Lower leg skin (tissue), 4 donors: ENCODE measurements at places on chromosomes 6 and 20.

- DNase-seq, result no peak
Observed at GRCh38 chr6:139699335-139699734, 324.9 kb upstream of the CITED2 start.

DNA sequence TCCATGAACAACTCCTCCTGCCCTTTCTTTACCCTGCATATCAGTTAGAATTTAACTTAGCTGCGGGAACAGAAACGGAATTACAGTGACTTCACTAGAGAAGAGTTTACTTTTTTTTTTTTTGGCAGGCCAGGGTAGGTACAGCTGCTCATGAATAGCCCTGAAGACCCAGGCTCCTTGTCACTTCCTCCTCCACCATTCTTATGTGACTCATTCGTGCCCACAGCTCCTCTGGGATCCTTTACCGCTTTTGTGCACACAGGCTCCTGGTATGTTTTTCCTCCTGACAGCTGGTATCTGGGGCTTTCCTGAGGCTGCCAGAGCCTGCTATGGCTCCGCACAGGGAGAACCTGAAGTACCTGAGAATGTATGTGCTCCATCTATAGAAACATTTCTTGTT is 3.9 kb upstream of the KCNS1 start:
- no peak for DNase-seq

DNA sequence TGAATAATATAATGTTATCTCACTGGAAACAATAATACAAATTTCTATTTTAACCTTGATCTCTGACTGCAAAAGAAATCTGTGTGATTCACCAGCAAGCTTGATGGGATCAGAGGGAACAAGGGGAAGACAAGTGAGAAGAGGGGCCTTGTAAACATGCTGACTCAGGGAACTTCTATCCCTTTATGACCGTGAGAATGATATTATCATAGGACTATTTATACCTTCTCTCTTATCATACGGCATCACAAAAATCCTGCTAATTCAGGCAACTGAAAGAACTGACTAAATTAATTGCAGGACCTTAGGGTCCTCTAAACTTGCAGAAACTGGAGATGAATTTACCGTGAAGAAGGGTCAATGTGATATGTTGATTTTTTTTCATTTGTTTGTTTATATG is 173.3 kb downstream of the PTPRK start:
- DNase-seq, result no peak

- no peak for DNase-seq
Observed at GRCh38 chr20:3074812-3075211, 3.4 kb downstream of the OXT start.

DNA sequence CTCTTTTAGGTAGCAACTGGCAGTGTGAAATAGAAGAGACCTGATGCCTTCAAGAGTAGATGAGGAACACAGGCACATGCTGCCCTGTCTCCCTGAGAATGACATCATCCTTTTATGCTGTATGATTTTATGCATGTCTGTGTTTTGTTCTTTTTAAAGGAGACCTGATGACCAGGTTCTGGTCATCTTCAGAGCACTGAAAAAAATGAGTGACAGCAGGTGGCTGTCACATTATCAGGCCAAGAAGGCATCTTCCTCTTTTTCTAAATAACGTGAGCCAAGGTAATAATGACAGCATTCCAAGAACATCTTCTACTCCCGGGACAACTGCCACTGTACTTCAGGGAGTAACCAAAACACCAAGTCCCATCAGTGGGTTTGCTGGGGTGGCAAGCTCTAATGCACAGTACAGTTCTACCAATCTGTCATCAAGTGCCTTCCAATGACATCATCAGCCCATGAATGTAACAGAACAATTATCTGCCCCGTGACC is 28.9 kb downstream of the CNKSR3 start:
- no peak for DNase-seq

DNA sequence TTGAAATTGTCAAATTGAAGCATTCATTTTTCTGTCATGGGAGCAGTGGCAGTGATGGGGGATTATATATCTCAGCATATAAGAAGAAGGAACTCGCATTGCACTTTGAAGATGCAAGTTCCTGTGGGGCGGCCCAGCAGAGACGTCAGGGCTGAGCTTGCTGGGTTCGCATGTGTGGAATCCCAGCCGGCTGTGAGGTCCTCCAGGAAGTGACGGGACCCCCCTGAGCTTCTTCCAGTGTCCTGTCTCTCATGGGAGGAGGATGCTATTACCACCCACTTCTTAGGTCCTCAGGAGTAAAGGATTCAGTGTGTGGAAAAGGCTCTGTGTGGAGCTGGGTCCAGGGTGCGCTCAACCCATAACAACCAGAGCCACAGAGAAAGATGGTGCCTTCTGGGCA is 201.2 kb downstream of the CDH4 start:
- peak; percentile 45 for DNase-seq

DNA sequence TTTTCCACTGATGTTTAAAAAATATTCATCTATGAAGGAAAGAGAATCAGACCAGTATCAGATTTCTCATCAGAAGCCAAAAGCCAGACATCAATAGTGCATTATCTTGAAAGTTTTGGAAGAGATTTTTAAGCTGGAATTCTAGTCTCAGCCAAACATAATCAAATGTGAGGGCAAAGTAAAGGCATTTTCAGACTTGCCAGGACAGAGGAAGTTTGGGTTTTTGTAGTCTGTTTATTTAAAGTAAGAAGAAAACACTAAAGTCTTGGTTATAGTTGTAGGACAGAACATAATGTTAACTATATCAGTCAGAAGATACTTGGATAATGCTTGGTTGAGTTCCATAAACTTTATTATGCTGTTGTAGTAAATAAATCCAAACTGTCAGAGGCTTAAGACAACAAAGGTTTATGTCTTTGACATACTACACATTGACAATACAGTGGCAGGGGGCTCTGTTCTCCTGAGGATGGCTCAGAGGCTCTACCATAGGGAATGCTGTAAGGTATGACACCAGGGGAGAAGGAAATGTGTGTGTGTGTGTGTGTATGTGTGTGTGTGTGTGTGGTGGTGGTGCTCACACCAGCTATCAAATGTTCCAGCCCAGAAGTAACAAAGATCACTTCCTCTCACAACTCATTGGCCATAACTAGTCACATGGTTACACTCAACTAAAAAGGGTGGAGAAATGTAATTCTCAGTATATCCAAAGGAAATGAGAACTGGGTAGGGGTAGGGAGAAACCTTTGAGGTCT is 26.7 kb upstream of the YWHAB start:
- DNase-seq, result no peak

- DNase-seq, result no peak
Observed at GRCh38 chr6:83192456-83192855, 609 bp downstream of the PGM3 start.

DNA sequence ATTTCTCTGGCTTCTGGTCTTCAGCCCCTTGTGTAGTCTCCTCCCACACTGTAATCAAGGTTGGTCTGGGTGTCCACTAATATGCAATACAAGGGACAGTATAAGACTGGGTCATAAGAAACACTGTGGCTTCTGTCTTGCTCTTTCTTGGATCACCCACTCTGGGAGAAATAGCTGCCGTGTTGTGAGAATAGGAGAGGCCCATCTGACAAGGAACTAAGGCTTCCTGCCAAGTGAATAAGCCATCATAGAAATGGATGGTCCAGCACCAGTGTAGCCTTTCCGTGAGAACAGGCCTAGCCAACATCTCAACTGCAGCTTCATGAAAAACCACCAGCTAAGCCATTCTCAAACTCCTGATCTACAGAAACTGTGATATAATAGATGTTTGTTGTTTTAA is 23.3 kb downstream of the BAG2 start:
- DNase-seq, result no peak

- DNase-seq, result no peak
Observed at GRCh38 chr6:82525775-82526495, 162.3 kb downstream of the TPBG start.

DNA sequence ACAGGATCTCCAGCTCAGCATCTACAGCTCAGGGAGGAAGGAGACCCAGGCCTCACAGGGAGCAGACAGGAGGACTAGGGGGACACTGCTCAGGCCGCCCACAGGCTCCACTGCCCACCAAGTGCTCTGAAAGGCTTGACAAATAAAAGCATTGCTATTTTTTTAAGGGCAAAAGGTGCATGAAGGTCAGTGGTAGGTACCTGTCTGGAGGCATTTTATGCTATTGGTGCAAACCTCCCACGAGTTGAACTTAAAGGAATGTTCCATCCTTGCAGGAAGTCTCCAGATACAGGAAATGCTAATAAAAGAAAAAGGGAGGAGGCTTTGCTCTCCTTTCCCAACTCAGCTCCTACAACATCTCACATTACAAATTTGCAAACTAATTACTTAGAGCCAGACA is 228.1 kb downstream of the FOXC1 start:
- DNase-seq, result no peak

GRCh38 chr6:38483526-38483925 is 156.2 kb downstream of the BTBD9 start:
- no peak for DNase-seq

DNA sequence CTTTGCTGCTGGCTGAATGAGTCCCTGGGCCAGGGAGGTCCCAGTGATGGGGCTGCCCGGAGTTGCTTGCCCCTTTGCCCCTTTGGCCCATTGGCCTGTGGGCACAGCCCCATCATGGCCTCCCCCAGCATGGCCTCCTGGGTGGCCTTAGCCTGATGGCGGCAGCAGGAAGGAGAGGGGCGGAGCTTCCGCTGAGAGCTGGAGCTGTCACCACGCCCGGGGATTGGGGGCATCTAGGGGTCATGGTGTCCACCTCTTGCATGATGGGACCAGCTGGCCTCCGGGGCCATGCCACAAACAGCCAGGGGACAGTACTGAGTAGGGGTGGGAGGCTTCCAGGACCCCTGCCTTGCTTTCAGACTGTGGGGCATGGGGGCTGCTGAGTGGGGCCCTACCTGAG is 31.5 kb upstream of the GATA5 start:
- DNase-seq, result no peak

- no peak for DNase-seq
Observed at GRCh38 chr20:44734938-44735337, 10.7 kb upstream of the KCNK15 start.

GRCh38 chr20:44961870-44962267 is 1.7 kb upstream of the TOMM34 start:
- no peak for DNase-seq

- no peak for DNase-seq
Observed at GRCh38 chr6:101284131-101284530, 109.4 kb upstream of the GRIK2 start.

DNA sequence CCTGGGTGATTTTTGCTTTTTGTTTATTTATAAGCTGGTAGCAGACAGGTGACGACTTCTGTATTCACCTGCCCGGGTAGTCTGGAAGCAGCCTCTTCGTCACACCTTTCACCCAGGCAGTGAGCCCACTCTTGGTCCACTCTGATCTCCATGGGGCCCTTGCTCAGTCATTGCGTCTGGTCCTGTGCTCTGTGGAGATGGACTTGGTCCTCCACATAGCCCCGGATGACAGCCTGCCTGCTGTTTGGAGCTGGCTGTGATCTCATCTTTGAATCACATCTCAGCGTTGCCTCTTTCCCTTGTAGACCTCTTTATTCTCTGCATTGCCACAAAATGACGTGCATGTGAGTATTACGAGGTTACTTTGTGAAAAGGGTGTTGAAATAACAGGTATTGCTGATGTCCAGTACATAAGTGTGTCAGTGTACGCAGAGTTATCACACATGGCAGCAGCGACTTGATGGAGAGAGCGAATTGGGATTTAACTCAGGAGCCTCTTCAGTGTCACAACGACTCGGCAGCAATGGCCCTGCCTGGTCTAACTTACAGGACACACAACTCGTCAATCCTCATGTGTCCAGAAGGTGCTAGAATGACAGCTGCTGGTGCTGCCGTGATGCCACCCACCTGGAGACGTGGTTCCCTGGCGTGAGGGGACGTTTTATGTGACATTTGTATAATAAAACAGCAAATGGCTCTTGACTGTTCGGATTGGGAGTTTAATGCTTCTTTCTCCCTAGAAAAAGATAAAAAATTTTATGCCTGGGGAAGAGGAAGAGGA is 24.2 kb upstream of the FRMD1 start:
- DNase-seq, result no peak

DNA sequence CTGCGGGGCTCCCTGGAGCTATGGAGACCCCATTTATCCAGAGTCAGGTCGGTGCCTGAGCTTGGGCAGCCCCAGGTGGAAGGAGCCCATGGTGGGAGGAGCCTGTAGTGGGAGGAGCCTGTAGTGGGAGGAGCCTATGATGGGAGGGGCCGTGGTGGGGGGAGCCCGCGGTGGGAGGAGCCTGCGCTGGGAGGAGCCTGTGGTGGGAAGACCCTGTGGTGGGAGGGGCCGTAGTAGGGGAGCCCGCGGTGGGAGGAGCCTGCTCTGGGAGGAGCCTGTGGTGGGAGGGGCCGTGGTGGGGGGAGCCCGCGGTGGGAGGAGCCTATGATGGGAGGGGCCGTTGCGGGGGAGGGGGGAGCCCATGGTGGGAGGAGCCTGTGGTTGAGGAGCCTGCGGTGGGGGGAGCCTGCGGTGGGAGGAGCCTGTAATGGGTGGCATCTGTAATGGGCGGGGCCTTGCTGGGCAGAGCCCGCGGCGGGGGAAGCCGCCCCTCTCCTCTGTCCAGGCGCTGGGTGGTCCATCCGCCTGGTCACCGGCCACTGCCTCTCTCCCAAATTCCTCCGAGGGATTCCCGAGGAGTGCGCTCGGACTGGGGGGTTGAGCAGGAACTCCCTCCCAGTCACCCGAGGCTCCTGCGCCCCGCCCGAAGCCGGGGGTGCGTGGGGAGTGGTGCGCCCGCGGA is 567 bp upstream of the FNDC11 start:
- DNase-seq, result peak; percentile 78

DNA sequence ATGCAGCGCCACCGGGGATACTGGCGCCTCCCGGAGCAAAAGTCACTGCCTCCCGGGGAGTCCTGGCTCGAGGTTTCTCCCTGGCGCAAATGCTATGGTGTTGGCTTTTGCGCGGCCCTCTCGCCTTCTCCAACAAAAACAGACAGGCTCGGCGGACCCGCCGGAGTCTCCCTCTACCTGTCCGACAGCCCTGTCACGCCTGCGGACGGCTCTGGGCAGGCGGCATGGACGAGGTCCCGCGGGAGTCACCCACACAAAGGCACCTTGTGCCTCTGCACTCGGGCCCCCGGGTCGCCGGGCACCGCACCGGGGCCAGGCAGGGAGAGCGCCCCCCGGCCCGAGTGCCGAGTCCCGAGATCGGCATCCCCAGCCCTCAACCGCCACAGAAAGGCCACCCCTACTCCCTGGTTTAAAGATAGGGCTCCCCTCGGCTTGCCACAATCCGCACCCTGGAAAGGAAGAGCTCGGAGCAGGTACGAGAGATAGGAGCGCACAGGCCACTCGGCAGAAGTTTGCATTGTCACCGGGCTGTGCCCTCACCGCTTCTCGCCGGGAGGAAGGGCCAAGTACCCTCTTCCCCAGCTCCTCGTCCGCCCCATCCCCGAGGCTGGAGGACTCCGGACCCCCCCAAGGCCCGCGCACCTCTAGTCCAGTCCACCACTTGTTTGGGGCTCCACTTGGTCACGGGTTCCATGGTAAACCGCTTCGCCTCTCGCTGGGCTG is 903 bp downstream of the CNKSR3 start:
- DNase-seq, result peak; percentile 87

GRCh38 chr20:37471741-37472235 is 49.3 kb upstream of the NNAT start:
- no peak for DNase-seq
